ENCODE measurements at places on chromosomes 7 and 10.
A peak's percentile ranks its signal among the peaks of the same experiment; 100 is the strongest.

DNA sequence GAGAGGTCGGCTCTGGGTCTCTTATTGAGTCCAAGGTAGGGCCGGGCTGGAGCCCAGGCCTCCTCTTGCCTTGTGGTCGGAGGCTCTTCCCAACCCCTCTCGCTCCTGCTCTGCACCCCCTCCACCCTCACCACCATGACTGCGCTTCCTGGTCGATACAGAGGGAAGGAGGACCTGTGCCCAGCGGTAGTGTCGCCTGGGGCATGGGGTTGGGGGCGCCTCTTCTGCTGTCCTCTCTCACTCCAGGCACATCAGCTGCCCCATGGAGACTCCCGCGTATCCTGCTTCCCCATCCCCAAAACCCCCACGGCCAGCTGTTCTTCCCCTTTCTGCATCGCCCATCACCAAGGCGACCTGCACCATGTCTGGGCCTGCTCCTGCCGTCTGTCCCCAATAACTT is 44.4 kb downstream of the TMEM270 start:
- no peak for DNase-seq

DNA sequence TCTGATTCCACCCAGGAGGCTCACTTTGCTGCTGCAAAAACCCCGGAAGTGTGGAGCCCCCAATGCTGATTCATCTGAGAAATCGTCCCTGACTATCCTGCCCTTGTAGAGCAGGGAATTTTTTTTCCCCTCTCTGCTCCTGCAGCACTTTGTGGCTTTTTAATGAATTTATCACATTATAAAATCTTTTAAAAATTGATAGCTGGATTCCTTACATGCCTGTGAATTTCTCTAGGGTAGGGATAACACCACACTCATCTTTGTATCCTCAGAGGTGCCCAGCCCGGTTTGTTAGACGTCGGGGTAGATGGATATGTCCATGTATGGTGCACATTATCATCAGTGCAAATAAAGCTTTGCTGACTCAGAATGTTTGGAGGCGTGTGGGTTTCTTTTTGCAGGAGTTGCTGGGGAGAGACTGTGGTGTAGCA is 185.7 kb downstream of the STK31 start:
- no peak for DNase-seq

GRCh38 chr7:128343554-128344430 is at the start of gene RBM28:
TSS of gene RBM28 (minus strand) at chr7:128343908. CDS start at chr7:128343793, 115 bp downstream.
- peak; percentile 96 for DNase-seq

GRCh38 chr10:90885176-90885575 is 13.4 kb downstream of the RPP30 start:
- no peak for DNase-seq

GRCh38 chr10:3068968-3069737 is 1.8 kb downstream of the PFKP start:
- DNase-seq = peak; percentile 37

- DNase-seq = peak; percentile 72
Measured at GRCh38 chr7:6218329-6218728, 54.1 kb downstream of the CYTH3 start.
